ENCODE measurements at places on chromosomes 3 and 15.

DNA sequence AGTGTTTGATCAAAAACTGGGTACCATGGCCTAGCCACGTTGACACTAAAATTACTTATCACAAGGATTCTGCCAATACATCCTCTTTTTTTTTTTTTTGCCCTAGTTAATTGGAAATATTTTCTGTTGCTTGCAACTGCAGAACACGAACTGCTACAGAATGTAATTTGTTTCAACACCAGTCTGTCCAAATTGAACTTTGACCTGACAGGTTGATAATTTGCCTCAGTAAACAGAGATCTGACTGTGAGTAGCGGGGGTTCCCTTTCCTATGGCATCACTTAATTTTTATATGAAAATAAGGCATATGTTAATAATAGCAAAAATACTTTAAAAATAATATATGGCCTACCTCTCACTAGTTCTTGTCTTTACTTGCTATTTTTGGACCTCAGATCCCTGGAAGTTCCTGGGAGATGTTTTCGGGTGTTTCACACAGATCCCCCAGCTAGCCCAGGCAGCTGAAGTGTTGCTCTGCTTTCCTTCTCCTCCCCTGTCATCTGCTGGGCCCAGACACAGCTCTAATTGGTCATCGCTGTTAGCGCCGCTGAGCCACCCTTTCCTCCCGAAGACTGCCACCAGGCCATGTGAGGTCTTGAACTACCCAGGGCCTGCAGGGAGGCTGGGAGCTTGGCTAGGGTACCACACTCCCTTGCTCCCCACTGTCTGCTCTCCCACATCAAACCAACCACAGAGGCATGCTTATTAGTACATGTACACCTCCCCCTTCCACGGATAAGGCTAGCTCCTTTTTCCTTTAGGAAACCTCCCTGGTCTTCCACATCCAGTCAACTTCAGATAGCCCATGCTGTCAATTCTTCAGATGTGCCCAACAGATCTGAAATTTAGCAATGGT lies 89.8 kb upstream of the RNF7 start:
- DNase-seq = no peak

DNA sequence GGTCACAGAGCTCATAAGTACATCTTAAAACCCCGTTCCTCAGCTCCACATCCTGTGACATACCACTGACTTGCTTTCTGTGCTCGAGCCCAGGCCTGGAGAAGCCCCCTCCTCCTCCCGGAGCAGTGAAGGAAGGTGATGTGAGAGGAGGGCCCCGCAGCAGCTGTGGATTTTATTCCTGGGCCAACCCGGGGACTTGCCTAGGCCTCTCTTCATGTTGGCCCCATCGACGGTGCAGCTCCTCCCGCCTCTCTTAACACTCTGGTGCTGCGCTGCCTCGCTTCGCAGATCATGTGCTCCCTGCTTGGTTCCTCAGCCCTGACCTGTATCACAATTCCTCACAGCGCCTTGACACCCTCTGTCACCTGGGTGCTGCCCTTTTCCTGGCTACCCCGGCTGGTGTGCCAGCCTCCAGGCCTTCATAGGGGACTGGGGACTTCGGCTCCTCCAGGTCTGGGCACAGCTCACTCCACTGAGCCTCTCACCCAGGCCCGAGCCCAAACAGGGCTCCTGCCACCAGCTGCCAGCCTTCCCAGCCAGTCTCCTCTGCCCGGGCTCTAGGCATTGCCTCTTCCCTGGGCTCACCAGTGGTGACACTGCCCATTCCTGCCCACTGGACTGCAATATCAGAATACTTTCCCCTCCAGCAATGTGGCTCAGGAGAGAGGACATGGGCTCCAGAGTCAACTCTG lies 21.5 kb downstream of the MAGEF1 start:
- no peak for DNase-seq

DNA sequence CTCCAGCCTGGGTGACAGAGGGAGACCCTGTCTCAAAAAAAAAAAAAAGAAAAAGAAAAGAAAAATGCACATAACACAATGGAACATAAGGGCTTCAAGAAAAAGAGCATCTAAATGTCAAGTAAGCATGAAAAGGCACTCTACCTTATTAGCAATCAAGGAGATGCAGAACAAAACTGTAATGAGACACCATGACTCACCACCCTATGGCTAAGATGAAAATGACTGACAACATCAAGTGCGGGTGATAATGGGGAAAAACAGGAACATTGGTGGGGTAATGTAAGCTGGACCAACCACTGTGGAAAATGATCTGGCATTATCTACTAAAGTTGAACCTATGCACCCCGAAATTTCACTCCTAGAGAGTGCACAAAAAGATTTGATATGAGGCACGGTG lies 19.6 kb upstream of the NSMCE3 start:
- DNase-seq = no peak

- no peak for DNase-seq
These were observed 10.9 kb upstream of the IL1RAP start for GRCh38 chr3:190502946-190503345.

GRCh38 chr15:42121682-42122081 lies 27.3 kb upstream of the PLA2G4D start:
- DNase-seq = no peak

- DNase-seq = no peak
These were observed 174.2 kb upstream of the ATP11B start for GRCh38 chr3:182618981-182619591.

DNA sequence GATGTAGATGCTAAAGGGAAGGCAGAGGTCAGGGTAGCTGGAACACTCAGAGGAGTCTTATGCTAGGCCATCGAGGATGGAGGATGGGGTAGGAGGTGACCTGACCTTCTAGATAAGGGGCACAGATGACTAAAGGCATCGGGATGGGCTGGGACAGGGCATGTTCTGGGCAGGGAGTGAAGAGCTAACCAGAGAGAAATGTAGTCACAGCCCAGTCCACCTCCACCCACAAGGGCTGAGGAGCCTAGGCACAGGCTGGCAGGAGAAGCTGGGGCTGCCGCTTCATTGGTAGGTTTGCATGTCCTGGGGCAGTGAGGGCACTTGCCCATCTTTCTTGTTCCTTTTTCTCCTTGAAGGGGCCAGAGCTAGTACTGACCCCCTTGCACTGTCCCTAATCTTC lies 12.6 kb downstream of the CLK3 start:
- DNase-seq = no peak

GRCh38 chr3:186613637-186614265 lies 891 bp downstream of the AHSG start:
- DNase-seq = no peak

DNA sequence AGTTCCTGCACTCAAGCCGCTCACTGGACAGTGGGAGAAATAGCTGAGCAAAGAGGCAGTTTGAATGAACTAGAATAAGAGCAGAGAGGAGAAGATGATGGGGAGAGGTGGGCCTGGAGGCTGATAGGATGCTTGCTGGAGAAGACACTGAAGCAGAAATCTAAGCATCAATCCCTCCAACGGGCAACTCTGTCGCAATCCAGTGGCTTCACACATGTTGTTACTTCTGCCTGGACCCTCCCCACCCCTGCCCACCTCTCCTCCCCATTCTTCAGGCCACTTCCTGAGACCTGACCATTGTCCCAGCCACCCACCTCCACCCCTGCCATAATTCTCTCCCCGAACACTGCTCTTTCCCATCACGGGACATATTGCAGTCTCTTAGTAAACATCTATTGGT lies 76.0 kb downstream of the SRGAP3 start:
- no peak for DNase-seq

DNA sequence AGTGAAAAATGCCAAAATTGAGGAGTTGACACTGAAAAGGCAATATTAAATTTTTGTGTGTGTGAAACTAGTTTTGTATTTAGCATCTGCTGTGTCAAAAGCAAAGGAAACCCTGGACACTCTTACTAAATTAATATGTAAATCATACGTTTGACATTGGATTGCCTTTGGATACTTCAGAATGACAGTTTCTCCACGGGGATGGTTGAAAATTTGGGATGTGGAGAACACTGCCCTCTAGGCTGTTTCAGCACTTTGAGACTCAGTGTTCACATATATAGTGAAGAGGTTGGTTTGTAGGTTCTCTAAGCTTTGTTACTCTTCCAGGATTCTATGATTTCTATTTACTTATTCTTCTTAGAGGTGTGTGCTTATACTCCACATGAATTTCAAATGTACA lies 3.0 kb downstream of the ROBO2 start:
- no peak for DNase-seq

- no peak for DNase-seq
These were observed 37.6 kb downstream of the TRA2B start for GRCh38 chr3:185900228-185900627.

DNA sequence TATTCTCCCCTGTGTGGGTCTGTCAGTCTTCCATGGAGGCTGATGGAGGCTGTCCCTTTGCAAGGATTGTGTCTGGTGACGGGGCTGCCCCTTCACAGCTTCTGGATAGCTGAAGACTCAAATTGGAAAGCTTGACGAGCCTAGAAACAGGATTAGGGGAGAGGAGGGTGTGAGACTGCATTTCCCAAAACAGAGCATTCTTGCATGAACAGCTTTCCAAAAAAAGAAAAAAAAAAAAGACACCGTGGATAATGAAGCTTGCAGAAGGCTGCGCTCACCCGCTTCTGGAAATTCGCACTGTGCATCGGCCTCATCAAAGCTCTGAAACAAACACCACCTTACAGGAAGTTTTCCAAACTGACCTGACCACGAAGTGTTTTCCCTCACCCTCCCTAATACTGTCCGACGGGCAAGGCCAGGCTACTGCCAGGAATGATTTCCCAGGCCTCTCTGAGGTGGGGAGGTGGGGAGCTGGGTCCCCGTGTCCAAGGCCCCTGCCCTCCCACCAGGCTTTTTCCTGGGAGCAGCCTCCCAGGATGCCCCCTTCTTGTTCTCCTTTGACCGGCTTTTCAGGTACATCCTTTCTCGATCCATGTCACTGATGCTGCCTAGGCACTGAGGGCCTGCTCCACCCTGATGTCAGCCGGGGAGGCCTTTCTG lies 24.9 kb upstream of the MUC4 start:
- no peak for DNase-seq

- peak; percentile 52 for DNase-seq
These were observed 11.2 kb downstream of the RPL32 start for GRCh38 chr3:12829886-12830784.

- DNase-seq = no peak
These were observed 107.3 kb downstream of the MINAR1 start for GRCh38 chr15:79539401-79539800.

DNA sequence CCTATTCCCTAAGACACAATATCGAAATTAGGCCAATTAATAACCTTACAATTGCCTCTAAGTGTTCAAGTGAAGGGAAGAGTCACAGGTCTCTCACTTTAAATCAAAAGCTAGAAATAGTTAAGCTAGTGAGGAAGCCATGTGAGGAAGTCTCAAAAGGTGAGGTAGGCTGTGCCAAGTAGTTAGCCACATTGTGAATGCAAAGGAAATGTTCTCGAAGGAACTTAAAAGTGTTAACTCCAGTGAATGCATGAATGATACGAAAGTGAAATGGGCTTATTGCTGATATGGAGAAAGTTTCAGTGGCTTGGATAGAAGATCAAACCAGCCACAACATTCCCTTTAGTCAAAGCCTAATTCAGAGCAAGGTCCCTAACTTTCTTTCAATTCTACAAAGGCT lies 59.1 kb downstream of the KLF13 start:
- DNase-seq = no peak

- DNase-seq = no peak
These were observed 557.3 kb upstream of the KCNMB2 start for GRCh38 chr3:177978946-177979345.

DNA sequence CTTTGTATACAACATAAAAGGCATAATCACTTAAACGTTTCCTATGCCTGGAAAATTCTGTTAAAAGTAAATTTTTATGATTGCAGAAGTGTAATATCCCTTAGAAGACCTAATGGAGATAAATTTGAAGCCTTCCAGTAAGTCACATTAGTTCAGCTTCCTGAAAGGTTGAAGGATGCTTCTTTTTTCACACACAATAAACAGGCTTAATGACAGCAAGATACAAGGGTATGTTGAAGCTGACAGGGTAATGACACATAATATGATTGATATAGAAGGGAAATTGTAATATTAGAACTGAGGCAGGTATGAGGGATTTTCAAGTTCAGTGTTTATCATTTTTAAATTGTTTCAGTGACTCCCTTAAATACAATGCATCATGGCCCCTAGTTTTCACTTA lies 161.8 kb upstream of the NAALADL2 start:
- no peak for DNase-seq

DNA sequence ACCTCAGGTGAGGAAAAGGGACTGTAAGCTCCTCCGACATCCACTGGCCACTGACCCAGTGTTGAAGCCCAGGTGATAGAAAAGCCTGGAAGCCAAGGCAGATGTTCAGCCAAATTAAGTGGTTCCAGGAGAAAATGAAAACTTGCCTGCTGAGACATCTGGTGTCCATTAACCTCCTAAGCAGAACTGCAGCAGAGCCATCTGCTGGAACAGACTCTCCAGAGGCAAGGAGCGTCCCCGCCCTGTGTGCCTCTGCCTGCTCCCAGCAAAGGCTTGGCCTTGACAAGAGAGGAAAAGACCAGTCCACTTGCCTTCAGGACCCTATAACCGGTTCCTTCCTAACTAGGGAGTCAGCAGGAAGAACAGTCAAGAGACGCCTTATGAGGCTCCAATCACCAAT lies 48.2 kb downstream of the SRGAP3 start:
- no peak for DNase-seq

- no peak for DNase-seq
These were observed 142.6 kb downstream of the PLCH1 start for GRCh38 chr3:155602307-155602706.

GRCh38 chr15:88238618-88239430 lies 17.7 kb downstream of the NTRK3 start:
- no peak for DNase-seq

DNA sequence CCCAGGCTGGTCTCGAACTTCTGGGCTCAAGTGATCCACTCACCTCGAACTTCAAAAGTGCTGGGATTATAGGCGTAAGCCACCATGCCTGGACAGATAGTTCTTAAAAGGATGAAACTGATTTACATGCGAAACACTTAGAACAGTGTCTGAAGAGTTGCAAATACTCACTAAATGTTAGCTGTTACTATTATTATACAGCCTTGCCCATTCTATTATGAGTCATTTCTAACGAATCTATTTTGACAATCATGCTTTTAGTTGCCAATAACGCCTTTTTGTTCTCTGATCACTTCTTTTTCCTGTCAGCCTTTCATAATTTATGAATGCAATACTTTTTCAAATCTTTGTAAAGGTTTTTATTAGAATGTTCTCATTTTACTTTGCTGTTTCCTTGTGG lies 112.7 kb downstream of the SNRK start:
- DNase-seq = no peak

GRCh38 chr15:65512807-65513416 lies 4.6 kb downstream of the DPP8 start:
- DNase-seq = no peak

- DNase-seq = no peak
These were observed 102.7 kb downstream of the TBC1D5 start for GRCh38 chr3:17639765-17640164.

GRCh38 chr15:67199881-67200763 lies 54.3 kb downstream of the AAGAB start:
- no peak for DNase-seq

GRCh38 chr3:134650431-134651346 lies at the start of gene KY:
KY (minus strand) TSS chr3:134651022; CDS start chr3:134650960, 62 bp downstream.
- DNase-seq = peak; percentile 73

GRCh38 chr15:21262851-21263425 lies 177.4 kb downstream of the POTEB3 start:
- DNase-seq = no peak
